ENCODE measurements at places on chromosomes 1 and 21.
A peak's percentile ranks its signal among the peaks of the same experiment; 100 is the strongest.

DNA sequence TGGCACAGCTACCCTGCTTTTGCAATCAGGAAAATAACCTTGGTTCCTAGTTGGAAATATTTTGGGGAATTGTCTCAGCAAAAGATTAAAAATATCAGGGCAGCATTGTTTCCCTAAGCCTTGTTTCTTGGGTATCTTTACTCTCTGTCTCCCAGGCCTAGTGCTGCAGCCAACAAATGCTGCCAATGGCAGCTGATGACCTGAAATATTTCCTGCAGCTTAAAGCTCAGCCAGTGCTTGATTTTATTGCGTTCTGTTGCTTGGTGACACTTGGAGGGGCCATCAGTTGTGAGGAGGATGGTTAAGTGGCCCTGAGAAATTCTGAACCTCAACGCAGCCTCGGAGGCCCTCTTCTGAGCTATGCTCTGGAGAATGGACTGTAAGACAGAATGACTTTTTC lies 59.4 kb upstream of the B3GALT5 start:
- DNase-seq: no peak
- H3K4me3 ChIP-seq: no peak overlapping the region
- no peaks in the 10 kb centered on the region for H3K4me1 ChIP-seq

GRCh38 chr1:6212193-6212959 lies 6.5 kb downstream of the RNF207 start:
- no peak overlapping the region for H3K4me3 ChIP-seq
- H3K4me1 ChIP-seq: peaks cover 5% of the 10 kb centered on the region
- H3K27me3 ChIP-seq: peaks cover 22% of the 10 kb centered on the region
- DNase-seq: no peak
- H3K27ac ChIP-seq: no peak overlapping the region

DNA sequence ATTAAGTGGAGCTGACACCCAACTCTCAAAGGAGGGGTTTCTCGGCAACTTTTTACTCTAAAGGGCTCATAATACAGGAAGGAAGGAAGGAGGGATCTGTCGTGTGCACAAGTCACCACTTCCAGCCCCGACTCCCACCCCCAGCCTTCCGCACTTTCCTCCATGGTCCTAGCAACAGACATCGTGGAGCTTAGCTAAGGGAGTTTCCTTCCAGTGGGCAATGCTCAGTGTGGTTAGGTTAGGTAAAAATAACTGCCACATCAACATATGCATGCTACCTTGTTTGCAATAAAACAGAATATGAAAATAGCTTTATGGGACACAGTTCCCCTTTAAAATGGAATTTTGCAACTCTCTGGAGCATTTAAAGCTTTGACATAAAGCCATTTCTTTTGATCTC lies 35.2 kb downstream of the KANK4 start:
- H3K27ac ChIP-seq: no peak overlapping the region
- no peak for DNase-seq
- no peaks in the 10 kb centered on the region for H3K36me3 ChIP-seq
- H3K4me3 ChIP-seq: no peak overlapping the region
- peaks cover 9% of the 10 kb centered on the region for H3K27me3 ChIP-seq

DNA sequence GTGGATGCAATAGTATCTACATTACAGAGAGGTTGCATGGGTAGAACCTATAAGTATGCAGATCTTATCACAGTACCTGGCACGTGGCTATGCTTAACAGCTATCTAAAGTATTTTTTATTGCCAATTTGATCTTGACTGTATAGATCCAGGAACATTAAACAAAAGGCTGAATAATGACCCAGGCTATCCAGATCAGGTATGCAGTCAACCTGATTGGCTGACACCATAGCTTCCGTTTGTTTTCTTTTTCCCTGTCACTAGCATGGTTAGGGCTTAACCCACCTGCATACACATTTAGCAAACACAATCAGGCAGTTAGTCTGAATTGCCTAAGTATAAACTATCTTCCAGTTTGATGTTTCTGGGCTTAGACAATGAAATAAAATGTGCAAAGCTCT lies 264.9 kb upstream of the PLXNA2 start:
- peaks cover 6% of the 10 kb centered on the region for H3K27me3 ChIP-seq
- no peak overlapping the region for H3K27ac ChIP-seq
- no peak overlapping the region for H3K4me3 ChIP-seq
- DNase-seq: no peak

DNA sequence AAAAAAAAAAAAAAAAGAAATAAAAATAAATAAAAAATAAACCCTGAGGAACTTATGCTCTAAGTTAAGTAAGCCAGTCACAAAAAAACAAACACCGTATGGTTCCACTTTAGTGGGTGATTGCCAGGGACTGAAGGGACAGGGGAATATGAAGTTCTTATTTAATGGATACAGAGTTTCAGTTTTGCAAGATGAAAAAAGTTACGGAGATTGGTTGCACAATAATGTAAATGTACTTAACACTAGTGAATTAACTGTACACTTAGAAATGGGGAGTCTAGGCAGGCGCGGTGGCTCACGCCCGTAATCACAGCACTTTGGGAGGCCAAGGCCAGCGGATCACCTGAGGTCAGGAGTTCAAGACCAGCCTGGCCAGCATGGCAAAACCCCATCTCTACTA lies 111.4 kb downstream of the ASH1L start:
- H3K27ac ChIP-seq: no peak overlapping the region
- no peak for DNase-seq
- no peaks in the 10 kb centered on the region for H3K36me3 ChIP-seq
- no peak overlapping the region for H3K4me3 ChIP-seq
- H3K4me1 ChIP-seq: peaks cover 3% of the 10 kb centered on the region

DNA sequence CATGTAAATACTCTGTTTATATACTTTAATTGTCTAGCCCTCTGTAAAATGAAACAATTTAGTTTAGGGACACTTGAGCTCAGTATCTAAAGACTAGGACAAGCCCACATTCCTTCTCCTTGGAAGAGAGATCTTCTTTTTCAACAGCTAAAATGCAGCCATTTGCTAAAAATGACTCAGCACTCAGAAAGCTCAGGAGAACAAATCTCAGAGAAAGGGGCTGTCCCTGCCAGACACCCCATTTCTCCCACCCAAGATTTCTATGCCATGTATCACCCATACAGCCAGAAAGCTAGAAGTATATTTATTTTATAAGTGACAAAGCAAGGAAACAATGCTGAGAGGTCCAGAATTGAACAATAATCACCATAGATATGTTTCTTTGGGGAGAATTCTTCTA lies 23.2 kb upstream of the PRDX6 start:
- H3K36me3 ChIP-seq: peaks cover 6% of the 10 kb centered on the region
- H3K4me3 ChIP-seq: no peak overlapping the region
- H3K27me3 ChIP-seq: no peaks in the 10 kb centered on the region

GRCh38 chr1:197448121-197448779 lies 180.2 kb downstream of the CRB1 start:
- H3K27ac ChIP-seq: no peak overlapping the region
- H3K36me3 ChIP-seq: no peaks in the 10 kb centered on the region
- peaks cover 5% of the 10 kb centered on the region for H3K4me1 ChIP-seq
- no peak overlapping the region for H3K4me3 ChIP-seq
- H3K27me3 ChIP-seq: no peaks in the 10 kb centered on the region

DNA sequence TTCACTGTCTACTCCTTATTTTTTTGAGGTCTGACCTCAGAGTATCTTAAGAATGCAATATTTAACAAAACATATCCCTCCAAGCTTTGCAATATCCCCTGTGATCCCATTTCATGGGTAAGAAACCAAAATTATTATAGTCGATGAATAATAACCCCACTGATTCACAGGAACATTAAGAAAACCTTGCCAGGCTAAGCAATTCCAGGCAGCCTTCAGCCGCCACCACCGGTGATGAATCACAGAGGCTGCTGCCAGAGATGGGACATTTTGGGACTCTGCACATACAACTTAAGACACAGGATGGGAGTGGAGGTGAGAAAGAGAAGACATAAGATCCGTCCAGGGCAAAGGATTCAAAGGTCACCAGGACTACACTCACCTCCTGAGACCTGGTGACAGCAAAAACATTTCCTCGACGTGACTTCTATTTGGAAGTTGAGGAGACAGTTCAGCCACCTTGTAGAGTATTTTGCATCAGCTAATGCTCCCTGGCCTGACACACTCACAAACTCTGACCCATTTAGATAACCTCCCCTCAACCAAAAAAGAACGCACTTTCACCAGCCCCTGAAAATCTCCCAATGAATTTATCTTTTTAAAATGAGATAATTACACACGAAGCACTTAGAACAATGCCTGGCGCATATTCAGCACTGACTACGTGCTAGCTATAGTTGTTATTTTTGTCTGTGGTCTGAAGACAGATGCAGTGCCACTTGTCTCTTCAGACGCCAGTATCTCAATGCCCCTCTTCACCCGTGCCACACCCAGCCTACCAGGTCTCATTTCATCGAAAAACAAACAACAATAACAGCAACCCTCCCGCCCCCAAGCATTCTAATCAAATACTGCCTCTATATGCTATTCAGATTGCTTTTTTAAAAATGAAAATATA lies 17.8 kb upstream of the OVAAL start:
- H3K27me3 ChIP-seq: no peaks in the 10 kb centered on the region
- no peak for DNase-seq
- no peaks in the 10 kb centered on the region for H3K36me3 ChIP-seq
- H3K27ac ChIP-seq: no peak overlapping the region

- DNase-seq: no peak
- H3K36me3 ChIP-seq: peaks cover 60% of the 10 kb centered on the region
- H3K4me1 ChIP-seq: peaks cover 92% of the 10 kb centered on the region
- H3K27me3 ChIP-seq: no peaks in the 10 kb centered on the region
Observed at GRCh38 chr1:116769994-116770393, 15.8 kb downstream of the CD2 start.

GRCh38 chr1:18132711-18133541 lies 25.3 kb downstream of the IGSF21 start:
- H3K27me3 ChIP-seq: no peaks in the 10 kb centered on the region
- H3K4me1 ChIP-seq: no peaks in the 10 kb centered on the region
- no peak overlapping the region for H3K4me3 ChIP-seq
- no peak overlapping the region for H3K27ac ChIP-seq
- no peaks in the 10 kb centered on the region for H3K36me3 ChIP-seq

DNA sequence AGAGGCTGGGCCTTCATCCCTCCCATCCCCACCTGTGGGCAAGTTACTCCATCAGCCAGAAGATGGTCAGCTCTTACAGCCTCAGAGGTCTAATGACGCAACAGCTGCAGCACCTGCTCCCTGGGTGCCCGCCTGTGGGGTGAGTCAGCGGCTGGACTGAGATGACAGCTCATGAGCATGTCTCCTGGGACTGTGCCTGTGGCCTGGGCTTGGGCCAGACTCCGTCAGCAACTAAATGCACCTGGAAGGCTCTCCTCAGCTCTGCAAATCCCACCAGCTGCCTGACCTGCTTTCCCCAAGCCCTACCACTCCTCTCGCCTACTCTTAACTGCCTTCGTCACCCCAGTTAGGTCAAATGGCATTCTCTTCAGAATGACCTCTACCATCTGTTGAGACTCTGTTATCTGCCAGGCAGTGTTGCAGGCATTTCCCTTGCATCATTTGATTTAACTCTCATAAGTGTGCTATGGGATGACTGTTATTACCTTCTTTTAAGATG lies 47.7 kb downstream of the ETS2 start:
- H3K36me3 ChIP-seq: no peaks in the 10 kb centered on the region
- no peak overlapping the region for H3K27ac ChIP-seq
- H3K27me3 ChIP-seq: peaks cover 19% of the 10 kb centered on the region
- no peak overlapping the region for H3K4me3 ChIP-seq

GRCh38 chr1:40820251-40820797 lies 36.7 kb downstream of the KCNQ4 start:
- no peak overlapping the region for H3K27ac ChIP-seq
- DNase-seq: no peak
- H3K27me3 ChIP-seq: no peaks in the 10 kb centered on the region
- H3K36me3 ChIP-seq: no peaks in the 10 kb centered on the region

DNA sequence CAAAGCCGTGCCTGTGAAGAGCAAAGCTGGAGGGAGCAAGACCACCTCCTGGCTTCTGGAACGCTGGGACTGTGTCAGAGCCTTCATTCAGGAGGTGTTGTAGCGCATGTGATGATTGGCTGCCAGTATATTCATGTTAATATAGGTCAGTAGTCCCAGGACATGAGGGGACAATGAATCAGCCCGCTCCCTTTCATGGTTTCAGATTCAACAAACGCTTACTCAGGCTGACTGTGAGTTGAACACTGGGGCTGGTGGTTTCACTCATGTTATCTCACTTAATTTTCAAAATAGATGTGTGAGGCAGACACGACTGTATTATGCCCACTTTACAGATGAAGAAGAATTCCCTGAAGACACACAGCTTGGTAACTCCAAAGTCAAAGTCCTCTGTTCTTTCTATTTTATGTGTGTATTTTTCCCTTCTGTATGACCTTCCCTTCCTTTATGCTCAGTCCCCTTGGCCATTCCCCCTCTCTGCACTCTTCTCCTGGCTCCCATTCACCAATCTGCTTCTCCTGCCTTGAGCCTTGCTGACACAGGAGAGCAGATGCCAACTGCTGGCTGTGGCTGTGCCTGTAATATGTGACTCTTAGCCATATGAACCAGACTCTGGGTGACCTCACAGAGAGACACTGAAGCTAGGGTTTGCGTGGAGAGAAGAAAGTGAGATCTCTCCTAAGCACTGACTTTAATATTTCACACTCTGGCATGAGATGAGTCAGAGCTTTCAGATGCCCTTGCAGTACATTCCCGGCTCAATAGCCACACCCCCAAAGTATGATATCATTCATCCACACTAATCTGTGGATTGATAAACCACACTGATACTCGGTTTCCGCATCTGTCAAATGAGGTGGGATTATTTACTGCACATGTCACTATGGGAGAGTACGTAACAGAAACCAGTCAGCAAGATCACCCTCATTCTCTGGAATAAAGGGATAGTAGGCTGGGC lies 31.4 kb upstream of the KIRREL1 start:
- peaks cover 7% of the 10 kb centered on the region for H3K4me1 ChIP-seq
- DNase-seq: peak; percentile 2
- H3K4me3 ChIP-seq: no peak overlapping the region
- H3K27me3 ChIP-seq: peaks cover 32% of the 10 kb centered on the region
- H3K27ac ChIP-seq: no peak overlapping the region
- H3K36me3 ChIP-seq: no peaks in the 10 kb centered on the region

GRCh38 chr1:40078512-40079333 lies 18.3 kb downstream of the PPT1 start:
- H3K36me3 ChIP-seq: peaks cover 4% of the 10 kb centered on the region
- H3K4me1 ChIP-seq: peaks cover 7% of the 10 kb centered on the region
- H3K27ac ChIP-seq: peak overlapping the region; percentile 82
- no peak overlapping the region for H3K4me3 ChIP-seq

GRCh38 chr1:154663471-154664060 lies 55.6 kb upstream of the ADAR start:
- DNase-seq: no peak
- H3K27me3 ChIP-seq: peaks cover 27% of the 10 kb centered on the region
- H3K36me3 ChIP-seq: no peaks in the 10 kb centered on the region
- H3K27ac ChIP-seq: no peak overlapping the region
- no peaks in the 10 kb centered on the region for H3K4me1 ChIP-seq

Measured in activated T-cell treated with anti-CD3 and anti-CD28 coated beads, Interleukin-2, amount 50 U/mL, for 72 hours (primary cell).